Stimulated activated CD4-positive, alpha-beta T cell treated with anti-CD3 and anti-CD28 coated beads, Interleukin-4, amount 100 ng/mL, for 1 hour (primary cell): ENCODE measurements at places on chromosomes 12 and 14.

DNA sequence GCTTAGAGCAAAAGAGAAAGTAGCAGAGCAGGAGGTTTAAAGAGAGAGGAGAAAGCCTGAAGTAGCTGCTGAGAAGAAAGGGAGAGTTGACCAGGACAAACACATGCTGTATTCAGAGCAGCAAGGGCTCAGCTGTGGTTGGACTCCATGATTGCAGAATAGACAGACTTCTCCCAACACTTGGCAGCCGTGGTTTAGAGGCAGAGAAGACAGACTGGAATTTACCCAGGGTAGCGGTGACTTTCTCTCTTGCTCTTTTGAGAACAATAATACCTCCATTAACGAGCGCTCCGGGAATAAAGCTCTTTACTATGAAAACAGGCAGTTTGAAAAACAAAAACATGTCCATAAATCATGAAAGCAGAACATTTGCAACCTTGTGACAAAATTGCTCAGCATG, 21.4 kb upstream of the IGF1 start:
- no peak for DNase-seq

DNA sequence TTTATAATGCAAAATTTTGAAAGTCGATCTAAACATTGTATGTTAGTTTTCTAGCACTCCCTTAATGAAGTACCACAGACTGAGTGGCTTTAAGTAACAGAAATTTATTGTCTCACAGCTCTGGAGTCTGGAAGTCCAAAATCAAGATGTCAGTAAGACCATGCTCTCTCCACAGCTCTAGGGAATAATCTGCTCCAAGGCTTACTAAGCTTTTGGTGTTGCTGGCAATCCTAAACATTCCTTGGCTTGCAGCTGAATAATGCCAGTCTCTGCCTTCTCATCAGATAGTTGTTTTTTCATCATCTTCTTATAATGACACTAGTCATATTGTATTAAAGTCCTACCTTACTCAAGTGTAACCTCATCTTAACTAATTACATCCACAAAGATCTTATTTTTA, 102.2 kb downstream of the RASSF9 start:
- no peak for DNase-seq

DNA sequence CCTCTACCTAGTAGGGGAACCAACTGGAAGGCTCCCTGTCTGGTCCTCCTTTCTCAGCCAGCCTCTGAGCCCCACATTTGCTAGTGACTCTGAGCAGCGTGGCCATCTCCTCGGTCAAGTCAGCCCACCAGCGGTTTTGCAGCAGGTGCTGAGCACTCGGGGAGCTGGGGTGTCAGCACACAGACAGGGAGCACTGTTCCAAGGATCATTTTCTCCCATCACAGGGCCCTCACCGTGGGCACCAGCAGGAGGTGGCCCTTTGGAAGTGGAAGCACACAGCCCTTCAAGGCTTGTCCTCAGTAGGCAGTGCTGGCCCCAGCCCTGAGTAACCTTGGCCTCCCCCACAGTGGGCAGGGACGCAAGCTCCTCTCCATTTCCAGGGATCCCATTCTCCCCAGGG, 24.1 kb upstream of the EML1 start:
- DNase-seq: no peak

- DNase-seq: no peak
Measured at GRCh38 chr12:29691161-29691854, 92.4 kb downstream of the TMTC1 start.

DNA sequence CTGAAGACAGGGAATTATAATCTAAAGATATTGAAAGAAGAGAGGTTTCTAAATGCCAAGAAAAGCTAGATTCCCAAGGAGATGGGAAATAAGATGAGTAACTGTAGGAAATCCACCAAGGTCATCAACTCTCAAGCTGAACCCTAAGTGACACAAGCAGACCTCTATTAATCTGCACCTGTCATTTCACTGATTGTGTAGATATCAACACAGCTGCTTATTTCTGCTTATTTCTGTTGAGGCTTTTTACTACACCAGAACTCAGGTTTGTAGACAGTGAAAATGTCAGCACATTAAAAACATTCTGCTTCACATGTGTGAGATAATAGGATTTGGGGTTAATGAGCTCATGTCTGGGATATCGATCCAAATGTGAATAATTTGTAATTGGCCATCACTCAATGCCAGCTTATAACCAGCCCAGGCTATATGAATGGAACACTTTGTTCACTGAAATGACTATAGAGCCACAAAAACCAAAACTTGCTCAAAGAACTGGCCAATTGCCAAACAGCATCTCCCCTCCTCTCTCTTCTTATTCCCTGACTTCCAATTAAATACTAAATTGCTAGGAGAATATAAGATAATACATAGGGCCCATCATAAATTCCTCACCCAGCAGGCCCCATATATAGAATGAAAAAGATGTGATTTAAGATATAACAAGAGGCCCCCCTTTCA, 188.7 kb upstream of the ARID2 start:
- DNase-seq: no peak

GRCh38 chr12:113634474-113634873, 162.8 kb upstream of the LHX5 start:
- no peak for DNase-seq

GRCh38 chr12:93521225-93522080, 51.0 kb upstream of the SOCS2 start:
- DNase-seq: no peak

DNA sequence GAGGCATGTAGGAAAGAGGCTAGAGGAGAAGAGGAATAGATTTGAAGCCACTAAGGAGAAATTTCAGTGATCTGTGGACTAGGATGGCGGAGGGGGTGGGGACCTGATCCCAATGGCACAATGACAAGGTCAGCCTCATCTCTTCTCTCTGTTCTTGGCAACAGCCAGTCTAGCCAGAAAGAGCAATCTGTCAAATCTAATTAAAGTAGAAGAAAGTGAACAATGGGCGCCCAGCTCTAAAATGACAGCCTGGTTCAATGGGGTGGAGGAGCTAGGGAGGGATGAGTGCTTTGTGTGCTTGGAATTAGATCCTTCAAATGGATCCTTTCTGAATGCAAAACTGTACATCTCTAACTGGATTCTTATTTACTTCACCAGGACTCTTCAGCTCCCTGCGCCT, 37.2 kb upstream of the TUBA1C start:
- DNase-seq: no peak

DNA sequence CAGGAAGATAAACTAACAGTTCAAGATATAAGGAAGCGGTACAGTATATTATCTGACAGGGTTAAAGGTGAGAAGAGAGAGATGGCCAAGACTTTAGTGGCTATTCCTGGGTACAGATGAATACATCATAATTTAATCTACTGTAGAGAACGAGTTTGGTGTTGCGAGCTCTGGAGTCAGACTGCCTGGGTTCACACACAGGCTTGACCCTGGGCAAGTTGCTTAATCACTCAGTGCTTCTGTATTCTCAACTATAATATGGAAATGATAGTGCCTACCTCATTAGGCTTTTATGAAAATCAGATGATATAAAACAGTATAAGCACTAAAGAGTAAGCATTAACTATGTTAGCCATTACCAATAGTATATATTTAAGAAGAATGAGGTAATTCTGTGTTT, 3.5 kb downstream of the PPM1H start:
- no peak for DNase-seq

DNA sequence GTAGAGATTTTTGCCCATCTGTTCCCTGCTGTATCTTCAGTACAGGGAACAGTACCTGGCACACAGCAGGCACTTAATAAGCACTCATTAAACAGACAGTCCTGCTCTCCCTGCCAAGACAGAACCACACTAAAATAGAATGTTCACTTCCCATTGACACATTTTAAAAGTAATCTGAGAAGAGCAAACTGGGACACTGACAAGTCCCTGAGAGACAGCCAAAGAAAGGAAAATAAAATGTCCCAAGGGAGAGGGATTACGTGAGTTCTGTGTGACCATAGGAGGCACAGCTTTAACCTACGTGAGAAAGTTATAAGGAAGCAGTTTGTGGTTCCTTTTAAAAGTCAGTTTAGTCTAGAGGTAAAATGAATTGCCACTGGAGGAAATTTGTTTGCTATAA, 43.9 kb upstream of the SYCP3 start:
- no peak for DNase-seq

DNA sequence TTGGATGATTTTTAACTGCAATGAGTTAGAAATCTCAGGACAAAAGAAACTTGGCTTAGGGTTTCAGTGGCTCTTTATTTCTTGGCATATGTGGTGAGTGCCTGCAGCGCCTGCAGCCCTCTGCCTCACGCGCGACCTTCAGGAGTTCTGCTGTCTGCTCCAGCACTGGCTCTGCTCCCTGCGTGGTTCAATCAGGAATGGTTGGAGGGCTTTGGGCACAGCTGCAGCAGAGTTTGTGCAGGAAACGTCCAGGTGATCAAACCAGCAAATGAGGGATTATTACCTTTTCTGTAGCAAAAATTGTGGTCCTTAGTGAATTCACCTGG, 19.8 kb downstream of the PPM1H start:
- DNase-seq: no peak

DNA sequence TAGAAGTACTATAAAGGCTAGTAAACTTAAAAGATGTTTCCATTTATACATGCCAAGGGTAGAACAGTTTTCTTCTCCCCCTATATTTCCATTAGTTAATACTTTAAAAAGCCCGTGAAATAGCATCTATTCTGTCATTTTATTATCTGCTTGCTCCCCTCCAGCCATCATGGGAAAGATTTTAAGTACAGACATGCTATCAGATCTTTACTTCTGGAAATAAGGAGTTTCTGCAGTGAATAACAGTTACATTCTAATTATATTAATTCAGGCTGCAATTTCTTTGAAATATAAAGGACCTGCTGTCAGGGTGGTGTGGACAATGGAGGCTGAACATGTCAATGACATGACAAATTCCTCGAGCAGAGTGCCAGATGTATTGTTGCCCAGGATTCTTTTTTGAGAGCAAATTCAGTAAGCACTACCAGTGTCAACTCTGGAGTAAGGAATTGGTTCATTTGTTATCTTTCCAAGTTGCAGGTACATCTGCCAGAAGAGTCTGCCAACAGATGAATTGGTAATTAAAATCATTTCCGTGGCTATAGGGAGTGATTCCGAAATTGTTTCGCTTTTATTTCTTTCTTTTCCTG, 151.3 kb downstream of the BTG1 start:
- no peak for DNase-seq

GRCh38 chr12:117679776-117680175, 289.0 kb downstream of the KSR2 start:
- no peak for DNase-seq

GRCh38 chr12:62516927-62517326, 50.3 kb downstream of the MON2 start:
- no peak for DNase-seq

GRCh38 chr14:74260525-74261233, 21.4 kb downstream of the VSX2 start:
- no peak for DNase-seq

DNA sequence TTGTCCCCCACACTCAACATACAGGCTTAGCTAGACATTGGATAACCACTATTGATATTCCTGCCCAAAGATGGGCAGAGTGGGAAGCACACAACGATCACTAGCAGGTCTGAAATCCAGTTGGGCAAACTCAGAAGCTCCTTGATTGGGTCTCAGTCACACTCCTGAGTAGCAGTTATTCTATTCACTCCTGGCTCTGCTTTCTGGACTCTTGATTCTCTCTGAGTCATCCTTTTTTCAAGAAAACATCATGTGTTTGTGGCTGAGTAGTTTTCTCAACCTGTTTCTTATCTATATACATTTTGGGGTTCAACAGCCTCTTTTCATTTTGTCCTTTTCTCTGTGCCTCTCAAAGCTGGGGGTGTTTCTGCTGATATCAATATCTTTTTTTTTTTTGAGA, 46.0 kb upstream of the MANSC4 start:
- DNase-seq: no peak

GRCh38 chr12:98421316-98421715, 94.1 kb upstream of the TMPO start:
- DNase-seq: no peak

GRCh38 chr12:33575346-33575745, 135.7 kb upstream of the SYT10 start:
- DNase-seq: no peak

DNA sequence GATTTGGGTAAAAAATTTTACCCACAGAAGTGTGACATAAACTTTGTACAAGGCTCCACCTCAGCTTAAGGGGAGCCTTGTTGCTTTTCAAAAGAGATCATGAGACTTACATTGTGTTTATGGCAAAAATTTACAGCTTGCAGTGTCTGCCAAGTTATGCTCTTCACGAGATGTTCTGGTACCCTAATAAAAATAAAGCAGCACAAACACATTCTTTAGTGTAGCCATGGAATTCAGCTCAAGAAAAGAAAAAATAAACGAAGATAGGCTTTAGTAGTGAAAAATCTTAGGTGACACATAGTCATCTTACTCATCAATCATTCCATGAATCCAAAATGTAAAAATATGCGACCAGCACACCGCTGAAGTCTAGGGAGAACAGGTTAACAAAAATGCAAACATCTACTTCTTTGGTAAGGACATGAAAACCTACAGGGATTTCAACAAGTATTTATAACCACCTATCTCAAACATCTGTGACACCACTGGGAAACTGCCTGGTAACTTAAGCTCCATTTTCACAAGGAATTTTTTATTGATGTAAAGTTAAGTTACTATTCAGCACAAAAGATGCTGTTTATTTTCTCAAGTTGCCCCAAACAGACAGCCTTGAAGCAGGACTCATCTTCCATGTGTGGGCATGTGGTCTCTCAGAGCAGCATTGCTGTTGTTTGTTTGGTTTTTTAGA, 32.9 kb downstream of the DMAC2L start:
- no peak for DNase-seq

DNA sequence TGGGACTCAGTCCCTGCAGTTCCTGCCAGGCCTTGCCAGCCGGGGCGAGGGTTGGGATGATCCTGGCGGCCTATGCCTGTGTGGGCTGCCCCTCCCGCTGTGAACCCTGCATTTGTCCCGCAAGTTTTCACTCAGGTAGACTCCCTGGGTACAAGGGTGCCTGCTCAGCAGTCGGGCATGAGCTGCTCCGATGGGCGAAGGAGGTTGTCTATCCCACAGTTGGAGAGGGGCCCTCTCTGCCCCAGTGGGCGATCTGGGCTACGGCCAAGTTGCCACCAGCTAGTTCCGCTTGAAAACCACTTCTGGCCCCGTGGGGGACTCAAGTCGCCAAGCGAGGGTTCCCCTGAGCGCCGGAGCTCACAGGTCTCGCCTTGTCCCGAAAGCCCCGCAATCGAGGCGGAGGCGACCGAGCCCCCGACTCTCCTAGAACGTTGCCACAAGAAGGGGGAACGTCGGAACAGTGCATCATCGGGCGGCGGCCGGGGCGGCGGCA, 365 bp upstream of the TPI1 start:
- DNase-seq: no peak

- no peak for DNase-seq
Measured at GRCh38 chr14:74765721-74766120, 2.6 kb downstream of the YLPM1 start.

- DNase-seq: no peak
Measured at GRCh38 chr12:42725809-42726208, 136.3 kb upstream of the PRICKLE1 start.
